ENCODE measurements at places on chromosomes 16 and 17. TPM values are rescaled to one million over a fixed set of nuclear protein-coding genes. Genes with fewer than 3 reads are reported as not detected.

GRCh38 chr16:24035127-24035842 is 199.5 kb downstream of the PRKCB start:
- H3K27me3 ChIP-seq = no peaks in the 10 kb centered on the region
- no peak for DNase-seq
- H3K27ac ChIP-seq = no peak overlapping the region
- H3K4me3 ChIP-seq = no peak overlapping the region

- no peak overlapping the region for H3K4me3 ChIP-seq
- H3K36me3 ChIP-seq = no peaks in the 10 kb centered on the region
- H3K4me1 ChIP-seq = no peaks in the 10 kb centered on the region
- no peak overlapping the region for H3K27ac ChIP-seq
These were observed 6.1 kb downstream of the PRR29 start for GRCh38 chr17:64004218-64004770.

The DLX4 gene
- total RNA-seq = not detected

The KRT17 gene
- total RNA-seq = 21.4 TPM

The SLC6A2 gene
- not detected for total RNA-seq

All from astrocyte (in vitro differentiated cells and primary cell).